ENCODE measurements at places on chromosomes 12 and 14. TPM values are rescaled to one million over a fixed set of nuclear protein-coding genes. Genes with fewer than 3 reads are reported as not detected.

The CACNA1C gene
- 3.2 TPM for polyA plus RNA-seq

DNA sequence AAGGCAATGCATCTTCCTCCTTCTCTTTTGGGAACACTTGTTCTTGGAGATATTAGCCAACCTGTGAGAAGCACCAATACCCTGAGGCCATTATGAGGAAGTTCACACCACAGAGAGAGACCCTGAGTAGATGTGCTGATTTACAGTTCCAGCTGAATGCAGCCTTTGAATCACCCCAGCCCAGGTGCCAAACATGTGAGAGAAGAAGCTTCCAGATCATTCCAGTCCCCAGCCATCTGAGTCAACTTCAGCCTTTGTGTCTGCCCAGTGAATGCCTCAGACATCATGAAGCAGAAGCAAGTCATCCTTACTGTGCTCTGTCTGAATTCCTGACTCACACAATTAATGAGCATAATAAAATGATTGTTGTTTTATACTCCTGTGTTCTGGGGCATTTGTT lies 25.1 kb downstream of the C12orf42 start:
- DNase-seq = no peak

GRCh38 chr14:23556700-23557440 lies 799 bp downstream of the THTPA start:
- no peak for DNase-seq

GRCh38 chr12:109512608-109513007 lies 35.2 kb downstream of the UBE3B start:
- DNase-seq = no peak

DNA sequence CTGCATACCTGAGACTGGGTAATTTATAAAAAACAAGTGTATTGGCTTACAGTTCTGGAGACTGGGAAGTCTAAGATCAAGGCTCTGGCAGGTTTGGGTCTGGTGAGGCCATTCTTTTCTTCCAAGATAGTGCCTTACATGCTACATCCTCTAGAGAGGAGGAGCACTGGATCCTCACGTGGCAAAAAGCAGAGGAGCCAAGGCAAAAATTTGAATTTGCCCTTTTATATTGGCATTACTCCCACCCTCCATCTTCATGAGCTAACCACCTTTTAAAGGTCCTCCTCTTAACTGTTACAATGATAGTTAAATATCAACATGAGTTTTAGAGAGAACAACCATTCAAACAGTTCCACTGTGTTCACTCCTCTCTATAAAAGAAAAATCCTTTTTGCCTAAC lies 286.3 kb upstream of the SEL1L start:
- no peak for DNase-seq

Measured in forelimb muscle (tissue), 1 donor.